Nephron progenitor cell (in vitro differentiated cells): ENCODE measurements at places on chromosomes 1 and 21.

DNA sequence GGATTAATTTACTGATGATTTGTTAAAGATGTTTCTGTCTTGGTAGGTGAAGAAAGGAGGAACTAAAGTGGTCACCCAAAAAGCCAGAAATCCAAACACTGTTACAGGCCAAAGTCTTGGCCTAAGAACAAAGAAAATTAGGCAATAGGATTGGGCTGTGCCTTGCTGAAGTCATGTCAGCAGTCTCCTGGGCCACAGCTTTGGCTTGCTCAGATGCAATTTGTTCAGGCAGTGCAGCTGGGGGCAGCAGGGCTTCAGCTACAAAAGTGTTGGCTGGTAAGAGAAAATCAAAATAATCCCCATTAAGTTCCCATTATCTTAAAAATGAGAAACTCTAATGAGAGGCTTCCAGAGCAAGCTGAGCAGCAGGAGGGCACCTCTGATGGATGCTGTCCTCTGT lies 14.0 kb upstream of the RAP1A start:
- DNase-seq = no peak
- H3K4me1 ChIP-seq = peaks cover 35% of the 10 kb centered on the region
- H3K36me3 ChIP-seq = peaks cover 20% of the 10 kb centered on the region

- DNase-seq = peak; percentile 31
- H3K36me3 ChIP-seq = no peaks in the 10 kb centered on the region
- no peak overlapping the region for H3K4me3 ChIP-seq
- peaks cover 26% of the 10 kb centered on the region for H3K4me1 ChIP-seq
- H3K27me3 ChIP-seq = peaks cover 38% of the 10 kb centered on the region
Measured at GRCh38 chr1:20339811-20340457, 49.3 kb downstream of the VWA5B1 start.

GRCh38 chr1:67650061-67650460 lies 34.9 kb upstream of the GADD45A start:
- no peak overlapping the region for H3K4me3 ChIP-seq
- no peaks in the 10 kb centered on the region for H3K27me3 ChIP-seq
- H3K4me1 ChIP-seq = peaks cover 14% of the 10 kb centered on the region
- no peak overlapping the region for H3K27ac ChIP-seq
- H3K36me3 ChIP-seq = no peaks in the 10 kb centered on the region

DNA sequence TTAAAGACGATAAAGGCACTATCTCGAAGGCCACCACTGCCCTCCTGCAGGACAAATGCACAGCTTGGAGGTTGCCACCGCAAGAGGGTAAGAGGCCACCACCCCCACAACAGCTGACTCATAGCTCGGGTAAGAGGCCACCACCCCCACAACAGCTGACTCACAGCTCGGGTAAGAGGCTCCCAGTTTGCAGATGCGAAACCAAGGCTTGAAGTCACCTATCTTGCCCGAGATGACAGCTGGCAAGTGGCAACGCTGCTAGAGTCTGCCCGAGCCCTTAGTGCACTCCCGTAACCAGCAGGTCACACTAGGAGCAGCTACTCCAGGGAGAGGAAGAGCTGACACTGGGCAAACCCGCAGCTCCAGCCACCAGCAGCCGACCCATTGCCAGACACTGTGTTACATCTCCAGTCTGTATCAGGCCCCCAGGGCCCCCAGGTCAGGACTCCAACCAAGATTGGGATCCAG lies 17.1 kb upstream of the SPSB1 start:
- H3K4me1 ChIP-seq = peaks cover 61% of the 10 kb centered on the region
- no peaks in the 10 kb centered on the region for H3K36me3 ChIP-seq
- no peak overlapping the region for H3K27ac ChIP-seq

- H3K4me1 ChIP-seq = no peaks in the 10 kb centered on the region
- H3K27ac ChIP-seq = no peak overlapping the region
- DNase-seq = no peak
- H3K27me3 ChIP-seq = peaks cover 3% of the 10 kb centered on the region
- H3K4me3 ChIP-seq = no peak overlapping the region
Measured at GRCh38 chr21:21241391-21241790, 243.2 kb downstream of the NCAM2 start.

DNA sequence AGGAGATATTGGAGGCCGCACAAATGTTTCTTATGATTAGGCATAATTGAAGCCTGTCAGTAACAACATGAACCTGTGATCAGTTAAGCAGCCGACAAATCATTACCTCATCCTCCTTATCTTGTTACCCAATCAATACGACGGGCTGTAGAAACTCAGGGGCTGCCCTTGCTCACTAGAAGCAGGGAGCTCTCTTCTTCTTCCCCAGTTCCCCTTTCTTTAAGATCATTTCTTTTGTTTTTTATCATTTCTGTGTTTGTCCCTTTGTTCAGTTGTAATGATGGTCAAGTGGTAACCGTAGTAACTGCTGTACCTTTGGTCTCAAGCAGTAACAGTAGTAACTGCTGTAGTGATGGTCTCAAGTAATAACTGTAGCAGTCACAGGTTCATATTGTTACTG lies 13.8 kb upstream of the FCGR2A start:
- H3K27ac ChIP-seq = no peak overlapping the region
- H3K36me3 ChIP-seq = no peaks in the 10 kb centered on the region
- H3K4me1 ChIP-seq = peaks cover 14% of the 10 kb centered on the region
- H3K4me3 ChIP-seq = no peak overlapping the region

DNA sequence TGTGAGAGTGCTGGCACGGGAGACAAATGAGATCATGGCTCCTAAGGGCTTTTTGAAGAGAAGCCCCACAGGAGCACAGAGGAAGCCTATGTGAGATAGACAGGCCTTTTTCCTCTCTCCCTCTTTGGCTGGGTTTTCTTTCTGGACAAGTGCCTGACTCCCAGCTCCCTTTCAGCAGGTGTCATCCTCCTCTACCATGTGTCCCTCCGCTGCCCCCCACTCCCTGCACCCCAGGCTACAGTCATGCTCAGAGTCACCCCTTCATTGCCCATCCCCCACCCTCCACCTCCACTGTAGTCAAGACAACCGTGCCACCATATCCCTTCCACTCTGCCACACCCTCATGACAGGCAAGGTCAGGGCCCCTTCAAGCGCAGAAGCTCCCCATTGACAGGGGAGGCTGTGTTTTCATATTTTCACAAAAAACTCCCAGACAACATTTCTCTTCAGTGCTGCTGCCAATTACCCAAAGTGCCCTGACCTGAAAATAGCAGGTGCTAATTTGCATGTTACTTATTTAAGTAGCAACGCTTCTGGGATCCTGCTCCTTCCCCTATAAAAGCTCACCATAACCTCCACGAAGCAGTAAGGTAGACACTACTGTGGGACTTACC lies 92.1 kb upstream of the IPO9 start:
- peaks cover 6% of the 10 kb centered on the region for H3K27me3 ChIP-seq
- H3K36me3 ChIP-seq = no peaks in the 10 kb centered on the region
- no peak for DNase-seq
- peak overlapping the region; percentile 53 for H3K27ac ChIP-seq

GRCh38 chr21:33205476-33205875 lies 24.3 kb upstream of the IFNAR2 start:
- no peak overlapping the region for H3K27ac ChIP-seq
- no peak for DNase-seq
- no peaks in the 10 kb centered on the region for H3K36me3 ChIP-seq
- H3K4me1 ChIP-seq = no peaks in the 10 kb centered on the region
- H3K27me3 ChIP-seq = peaks cover 3% of the 10 kb centered on the region

DNA sequence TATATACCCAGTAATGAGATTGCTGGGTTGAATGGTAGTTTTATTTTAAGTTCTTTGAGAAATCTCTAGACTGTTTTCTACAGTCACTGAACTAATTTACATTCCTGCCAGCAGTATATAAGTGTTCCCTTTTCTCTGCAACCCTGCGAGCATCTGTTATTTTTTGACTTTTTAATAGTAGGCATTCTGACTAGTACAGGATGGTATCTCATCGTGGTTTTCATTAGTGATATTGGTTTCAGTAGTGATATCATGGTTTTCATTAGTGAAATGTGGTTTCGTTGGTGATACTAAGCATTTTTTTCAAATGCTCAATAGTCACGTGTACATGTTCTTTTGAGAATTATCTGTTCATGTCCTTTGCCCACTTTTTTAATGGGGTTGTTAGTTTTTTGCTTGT lies 316.8 kb downstream of the PTBP2 start:
- no peak overlapping the region for H3K27ac ChIP-seq
- H3K4me1 ChIP-seq = no peaks in the 10 kb centered on the region
- no peak overlapping the region for H3K4me3 ChIP-seq
- DNase-seq = no peak
- peaks cover 5% of the 10 kb centered on the region for H3K27me3 ChIP-seq

DNA sequence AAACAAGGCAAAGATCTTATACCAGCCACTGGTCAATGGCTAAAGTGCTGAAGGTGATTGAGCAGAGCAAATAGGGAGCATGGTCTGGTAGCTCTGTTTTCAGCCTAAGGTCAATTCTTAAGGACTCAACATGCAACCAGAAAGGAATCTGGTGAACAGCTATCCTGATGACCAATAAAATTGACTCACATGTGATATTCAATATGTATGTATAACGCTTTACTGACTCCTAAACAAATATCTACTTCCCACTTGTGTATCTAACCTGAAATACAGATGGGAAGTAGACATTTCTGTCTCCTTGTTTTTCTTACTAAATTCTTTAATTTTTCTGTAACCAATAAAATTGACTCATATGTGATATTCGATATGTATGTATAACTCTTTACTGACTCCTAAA lies 24.9 kb upstream of the CTH start:
- no peaks in the 10 kb centered on the region for H3K4me1 ChIP-seq
- H3K27me3 ChIP-seq = peaks cover 12% of the 10 kb centered on the region
- no peak overlapping the region for H3K4me3 ChIP-seq

- DNase-seq = no peak
- H3K36me3 ChIP-seq = no peaks in the 10 kb centered on the region
- no peak overlapping the region for H3K27ac ChIP-seq
Measured at GRCh38 chr1:198529414-198529813, 11.1 kb downstream of the ATP6V1G3 start.

DNA sequence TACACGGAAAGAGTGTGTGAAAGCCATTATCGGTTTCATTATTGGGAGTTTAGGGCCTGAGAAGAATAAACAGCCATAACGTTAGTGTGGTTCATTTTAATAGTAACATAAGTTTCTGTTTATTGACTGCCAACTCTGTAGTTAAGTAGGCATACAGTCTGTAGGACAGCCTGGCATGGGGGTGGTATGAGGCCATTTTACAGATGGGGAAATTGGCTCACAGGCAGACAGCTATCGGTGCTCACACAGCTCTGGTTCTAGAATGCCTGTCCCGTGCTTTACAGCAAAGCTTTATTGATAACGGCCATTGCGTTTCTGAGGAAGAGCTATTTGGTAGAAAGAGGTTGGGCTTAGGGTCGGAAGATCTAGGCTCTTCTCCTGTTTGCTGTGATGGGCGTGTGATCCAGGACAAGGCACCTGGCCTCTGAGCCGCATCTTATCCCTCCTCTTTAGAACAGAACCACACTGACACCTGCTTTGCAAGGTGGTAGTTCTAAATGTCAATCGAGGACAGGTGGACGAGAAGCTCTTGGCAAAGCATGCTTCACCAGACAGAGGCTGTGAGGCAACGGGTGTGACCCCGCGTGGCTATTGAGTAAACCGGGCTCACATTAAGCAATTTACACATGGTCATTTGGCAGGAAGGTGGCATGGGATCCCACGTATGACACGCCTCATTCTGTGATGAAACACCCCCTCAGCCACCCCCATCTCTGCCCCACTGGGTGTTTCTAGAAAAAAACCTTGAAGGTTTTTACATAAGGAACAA lies 14.9 kb downstream of the ETS2 start:
- peaks cover 3% of the 10 kb centered on the region for H3K27me3 ChIP-seq
- no peaks in the 10 kb centered on the region for H3K4me1 ChIP-seq
- H3K4me3 ChIP-seq = no peak overlapping the region
- DNase-seq = no peak
- H3K36me3 ChIP-seq = peaks cover 92% of the 10 kb centered on the region
- H3K27ac ChIP-seq = no peak overlapping the region

DNA sequence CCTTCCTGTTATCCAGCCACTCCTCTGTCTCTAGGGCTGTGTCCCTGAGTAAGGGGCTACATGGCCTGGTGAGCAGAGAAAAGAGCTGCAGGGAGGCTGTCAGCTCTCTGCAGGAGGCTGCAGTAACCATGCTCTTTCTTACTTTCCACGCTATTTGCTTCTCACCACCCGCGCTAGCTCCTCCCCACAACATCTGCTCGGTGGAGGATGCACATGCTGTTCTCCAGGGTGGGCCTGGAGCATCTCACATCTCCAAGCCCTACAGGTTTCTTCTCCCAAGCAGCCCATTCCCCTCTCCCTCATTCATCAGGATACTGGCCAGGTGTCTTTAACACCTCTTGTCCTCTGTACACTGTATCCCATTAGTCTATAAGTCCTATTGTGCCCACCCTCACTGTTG lies 103.8 kb downstream of the IER5 start:
- H3K27me3 ChIP-seq = peaks cover 36% of the 10 kb centered on the region
- no peaks in the 10 kb centered on the region for H3K36me3 ChIP-seq
- no peak for DNase-seq
- H3K27ac ChIP-seq = no peak overlapping the region
- peaks cover 5% of the 10 kb centered on the region for H3K4me1 ChIP-seq
